ENCODE measurements at places on chromosomes 4 and X. TPM values are rescaled to one million over a fixed set of nuclear protein-coding genes. Genes with fewer than 3 reads are reported as not detected.

DNA sequence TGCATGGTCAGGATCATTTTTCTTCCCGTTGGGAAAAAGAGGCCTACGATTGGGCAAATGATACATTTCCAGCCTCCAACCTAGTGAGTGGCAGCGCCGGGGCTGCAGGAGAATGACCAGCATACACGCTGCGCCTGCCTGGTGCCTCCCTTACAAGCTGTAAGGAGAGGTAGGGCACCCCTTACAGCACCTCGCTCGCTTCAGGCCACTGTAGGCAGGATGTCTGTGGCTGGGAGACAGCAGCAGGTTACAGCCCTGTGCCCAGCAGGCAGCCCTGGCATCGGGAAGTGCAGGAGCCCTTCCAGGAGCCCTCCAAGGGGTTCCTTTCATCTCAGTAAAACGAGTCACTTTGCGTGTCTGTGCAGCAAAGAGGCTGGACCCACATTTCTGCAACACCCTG lies 88.4 kb downstream of the EVC start:
- H3K27me3 ChIP-seq, result no peaks in the 10 kb centered on the region
- no peak overlapping the region for H3K4me3 ChIP-seq
- no peaks in the 10 kb centered on the region for H3K4me1 ChIP-seq
- no peak overlapping the region for H3K27ac ChIP-seq
- H3K36me3 ChIP-seq, result 0 out of 2 replicates have a peak, but pooled peaks cover 4% of the 10 kb centered on the region
- DNase-seq, result no peak

- H3K36me3 ChIP-seq, result no peaks in the 10 kb centered on the region
- peak overlapping the region; percentile 38 for H3K27ac ChIP-seq
- peaks cover 57% of the 10 kb centered on the region for H3K4me1 ChIP-seq
- peak overlapping the region; percentile 67 for H3K4me3 ChIP-seq
Measured at GRCh38 chrX:40172401-40173142, 74.8 kb upstream of the BCOR start.

GRCh38 chrX:39613482-39613995 lies 484.2 kb downstream of the BCOR start:
- H3K27me3 ChIP-seq, result peaks cover 57% of the 10 kb centered on the region
- DNase-seq, result no peak
- H3K36me3 ChIP-seq, result no peaks in the 10 kb centered on the region
- H3K27ac ChIP-seq, result no peak overlapping the region

- no peak overlapping the region for H3K4me3 ChIP-seq
- no peak overlapping the region for H3K27ac ChIP-seq
- no peaks in the 10 kb centered on the region for H3K4me1 ChIP-seq
- DNase-seq, result no peak
- no peaks in the 10 kb centered on the region for H3K36me3 ChIP-seq
- no peaks in the 10 kb centered on the region for H3K27me3 ChIP-seq
Measured at GRCh38 chrX:68669871-68670270, 22.4 kb downstream of the STARD8 start.

DNA sequence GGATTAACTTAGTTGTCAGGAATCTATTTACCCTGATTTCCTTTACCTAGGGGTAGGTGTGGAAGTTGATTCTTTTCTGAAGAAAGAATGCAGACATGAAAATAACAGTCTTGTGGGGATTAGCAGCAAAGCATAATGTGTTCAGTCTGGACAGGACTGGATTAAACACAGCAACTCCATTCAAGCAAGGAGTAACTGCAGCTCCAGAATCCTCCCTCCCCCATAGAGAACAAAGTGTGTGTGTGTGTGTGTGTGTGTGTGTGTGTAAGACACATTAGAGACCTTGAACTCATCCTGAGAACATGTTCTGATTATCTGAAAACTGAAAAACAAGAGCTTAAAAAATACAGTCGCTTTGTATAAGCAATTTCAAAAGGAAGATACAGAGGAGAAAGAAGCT lies 9.3 kb downstream of the C4orf54 start:
- no peak overlapping the region for H3K4me3 ChIP-seq
- no peaks in the 10 kb centered on the region for H3K27me3 ChIP-seq
- H3K4me1 ChIP-seq, result no peaks in the 10 kb centered on the region
- no peak overlapping the region for H3K27ac ChIP-seq

DNA sequence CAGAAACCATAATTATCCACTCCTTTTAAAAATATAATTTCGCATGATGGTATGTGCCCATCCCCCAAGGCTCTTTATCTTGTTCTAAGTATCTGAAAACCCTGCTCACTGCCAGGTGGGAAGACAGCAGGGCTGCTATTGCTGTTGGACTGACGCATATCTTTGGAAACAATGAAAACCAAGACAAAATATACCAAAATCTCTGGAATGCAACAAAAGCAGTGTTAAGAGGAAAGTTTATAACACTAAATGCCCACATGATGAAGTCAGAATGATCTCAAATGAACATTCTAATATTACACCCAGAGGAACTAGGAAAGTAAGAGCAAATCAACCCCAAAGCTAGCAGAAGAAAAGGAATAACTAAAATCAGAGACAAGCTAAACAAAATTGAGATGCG lies 162.0 kb downstream of the FAM47B start:
- H3K27me3 ChIP-seq, result no peaks in the 10 kb centered on the region
- no peak overlapping the region for H3K4me3 ChIP-seq
- H3K27ac ChIP-seq, result no peak overlapping the region
- H3K4me1 ChIP-seq, result no peaks in the 10 kb centered on the region
- no peak for DNase-seq
- no peaks in the 10 kb centered on the region for H3K36me3 ChIP-seq

- no peak overlapping the region for H3K27ac ChIP-seq
- H3K4me1 ChIP-seq, result peaks cover 5% of the 10 kb centered on the region
- no peaks in the 10 kb centered on the region for H3K36me3 ChIP-seq
- H3K4me3 ChIP-seq, result no peak overlapping the region
- H3K27me3 ChIP-seq, result no peaks in the 10 kb centered on the region
Measured at GRCh38 chr4:139153411-139154133, 23.4 kb downstream of the ELF2 start.

- no peak overlapping the region for H3K4me3 ChIP-seq
- H3K27me3 ChIP-seq, result no peaks in the 10 kb centered on the region
- no peak overlapping the region for H3K27ac ChIP-seq
- DNase-seq, result no peak
- no peaks in the 10 kb centered on the region for H3K4me1 ChIP-seq
Measured at GRCh38 chr4:63607169-63607872, 801.9 kb downstream of the TECRL start.

GRCh38 chrX:455199-455598 lies 68.5 kb upstream of the PPP2R3B start:
- H3K27ac ChIP-seq, result no peak overlapping the region
- no peak for DNase-seq
- no peaks in the 10 kb centered on the region for H3K4me1 ChIP-seq
- H3K36me3 ChIP-seq, result no peaks in the 10 kb centered on the region
- H3K4me3 ChIP-seq, result no peak overlapping the region

DNA sequence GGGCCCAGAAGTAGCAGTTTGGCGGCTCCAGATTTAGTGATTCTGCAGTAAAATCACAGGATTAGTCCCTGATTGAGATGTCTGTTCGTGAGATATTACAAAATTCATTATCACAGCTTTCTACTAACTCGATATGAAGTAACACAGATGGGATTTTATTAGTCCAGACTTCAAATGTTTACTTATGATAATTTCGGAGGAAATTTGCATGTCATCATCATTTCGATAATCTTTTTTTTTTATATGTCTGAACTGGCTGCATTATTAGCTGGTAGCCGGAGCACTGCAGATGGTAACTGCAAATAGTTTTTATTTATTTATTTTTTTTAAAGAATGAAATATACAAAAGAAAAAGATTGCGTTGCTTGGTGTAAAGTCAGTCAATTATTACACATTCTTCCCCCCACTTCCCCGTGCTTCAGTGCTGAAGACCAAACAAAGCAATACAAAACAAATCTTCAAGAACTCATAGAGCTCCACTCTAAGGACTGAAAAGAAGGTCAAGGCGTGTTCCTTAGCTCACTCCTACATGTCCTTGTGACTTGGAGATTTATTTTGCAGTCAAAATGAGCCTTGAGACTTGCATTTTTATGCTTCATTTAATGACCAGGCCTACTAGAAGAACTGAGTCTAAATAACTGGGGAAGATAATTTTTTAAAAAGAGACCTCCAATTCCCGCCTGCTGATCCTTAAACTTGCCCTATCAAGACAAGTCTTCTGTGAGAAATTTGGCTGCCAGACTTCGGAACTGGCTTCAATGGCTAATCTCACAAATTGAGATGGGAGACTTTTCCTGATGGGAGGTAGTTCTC lies 11.7 kb upstream of the PITX2 start:
- peaks cover 6% of the 10 kb centered on the region for H3K4me1 ChIP-seq
- no peaks in the 10 kb centered on the region for H3K36me3 ChIP-seq
- no peak for DNase-seq
- no peak overlapping the region for H3K27ac ChIP-seq
- peaks cover 79% of the 10 kb centered on the region for H3K27me3 ChIP-seq

- no peaks in the 10 kb centered on the region for H3K4me1 ChIP-seq
- H3K27ac ChIP-seq, result no peak overlapping the region
- no peak overlapping the region for H3K4me3 ChIP-seq
- H3K36me3 ChIP-seq, result no peaks in the 10 kb centered on the region
- no peaks in the 10 kb centered on the region for H3K27me3 ChIP-seq
Measured at GRCh38 chrX:115183980-115184379, 5.2 kb upstream of the RBMXL3 start.

GRCh38 chr4:140112576-140112975 lies 41.4 kb downstream of the MAML3 start:
- no peaks in the 10 kb centered on the region for H3K27me3 ChIP-seq
- H3K4me3 ChIP-seq, result no peak overlapping the region
- no peak for DNase-seq
- no peaks in the 10 kb centered on the region for H3K36me3 ChIP-seq
- H3K27ac ChIP-seq, result no peak overlapping the region

GRCh38 chrX:151830911-151831310 lies 81.8 kb upstream of the MAGEA4 start:
- H3K4me1 ChIP-seq, result no peaks in the 10 kb centered on the region
- no peaks in the 10 kb centered on the region for H3K36me3 ChIP-seq
- no peak for DNase-seq
- no peaks in the 10 kb centered on the region for H3K27me3 ChIP-seq
- no peak overlapping the region for H3K27ac ChIP-seq

GRCh38 chr4:88318751-88319350 lies 34.5 kb upstream of the PPM1K start:
- peak overlapping the region; percentile 93 for H3K27ac ChIP-seq
- peak; percentile 93 for DNase-seq
- peaks cover 34% of the 10 kb centered on the region for H3K4me1 ChIP-seq
- H3K27me3 ChIP-seq, result no peaks in the 10 kb centered on the region
- H3K4me3 ChIP-seq, result peak overlapping the region; percentile 32
- H3K36me3 ChIP-seq, result no peaks in the 10 kb centered on the region

DNA sequence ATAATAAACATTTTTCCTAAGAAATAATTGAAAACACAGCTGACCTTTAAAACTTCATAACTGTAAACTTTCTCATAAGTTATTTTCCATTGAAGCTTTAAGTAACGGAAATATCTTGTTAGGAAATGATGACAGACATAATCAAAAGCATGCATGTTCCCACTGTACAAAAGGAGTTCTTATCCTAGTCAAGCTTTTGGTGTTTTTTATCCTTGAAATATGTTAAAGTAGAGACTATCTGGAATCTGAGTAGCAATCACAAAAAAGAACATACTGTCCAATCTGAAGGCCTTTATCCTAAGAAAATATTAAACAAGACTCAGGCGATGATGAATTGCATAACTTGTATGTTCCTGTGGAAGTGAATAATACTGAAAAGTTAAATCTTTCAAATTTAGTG lies 14.4 kb downstream of the GEMIN8 start:
- no peak for DNase-seq
- H3K27ac ChIP-seq, result no peak overlapping the region
- no peaks in the 10 kb centered on the region for H3K36me3 ChIP-seq
- no peak overlapping the region for H3K4me3 ChIP-seq
- peaks cover 9% of the 10 kb centered on the region for H3K4me1 ChIP-seq

DNA sequence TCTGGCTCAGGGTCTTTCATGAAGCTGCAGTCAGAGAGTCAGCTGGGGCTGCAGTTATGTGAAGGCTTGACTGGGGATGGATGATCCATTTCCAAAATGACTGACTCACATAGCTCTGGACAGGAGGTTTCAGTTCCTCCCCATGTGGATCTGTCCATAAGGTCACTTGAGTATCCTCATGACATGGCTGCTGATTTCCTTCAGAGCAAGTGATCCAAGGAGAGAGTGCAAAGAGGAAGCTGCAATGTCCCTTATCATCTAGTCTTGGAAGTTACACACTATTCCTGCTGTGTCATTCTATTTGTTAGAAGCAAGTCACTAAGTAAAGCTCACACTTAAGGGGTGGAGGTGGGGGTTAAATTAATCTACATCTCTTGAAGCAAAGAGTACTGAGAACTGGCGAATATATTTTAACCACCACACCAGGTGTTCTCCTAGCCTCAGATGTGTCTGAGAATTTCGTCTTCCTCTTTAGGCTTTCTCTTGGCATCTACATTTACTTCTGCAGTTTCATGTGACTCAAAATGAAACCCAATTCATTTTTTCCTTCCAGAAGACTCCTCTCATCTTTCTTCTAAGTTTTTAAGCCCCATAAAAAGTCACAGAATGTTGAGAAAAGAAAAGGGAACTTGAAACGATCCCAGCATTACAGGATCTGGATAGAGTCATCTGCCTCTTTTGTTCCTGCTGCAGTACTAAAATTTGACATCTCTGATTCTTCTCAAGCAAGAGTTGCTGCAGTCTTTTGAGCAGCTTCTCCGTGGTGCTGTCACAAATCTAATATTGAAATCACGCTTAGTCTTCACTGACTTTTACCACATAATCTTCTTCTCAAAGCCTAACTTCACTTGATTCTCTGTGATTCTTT lies 3.8 kb upstream of the GRPR start:
- H3K4me1 ChIP-seq, result no peaks in the 10 kb centered on the region
- no peaks in the 10 kb centered on the region for H3K27me3 ChIP-seq
- no peak for DNase-seq
- H3K27ac ChIP-seq, result no peak overlapping the region
- no peak overlapping the region for H3K4me3 ChIP-seq

- no peak for DNase-seq
- H3K4me3 ChIP-seq, result no peak overlapping the region
- H3K4me1 ChIP-seq, result no peaks in the 10 kb centered on the region
- no peaks in the 10 kb centered on the region for H3K27me3 ChIP-seq
- no peaks in the 10 kb centered on the region for H3K36me3 ChIP-seq
Measured at GRCh38 chrX:101973066-101973465, 41.2 kb upstream of the ZMAT1 start.

GRCh38 chr4:74262522-74262921 lies 45.7 kb upstream of the EPGN start:
- no peaks in the 10 kb centered on the region for H3K27me3 ChIP-seq
- no peak overlapping the region for H3K4me3 ChIP-seq
- H3K4me1 ChIP-seq, result peaks cover 20% of the 10 kb centered on the region
- no peaks in the 10 kb centered on the region for H3K36me3 ChIP-seq
- no peak overlapping the region for H3K27ac ChIP-seq
- DNase-seq, result no peak

GRCh38 chrX:48695925-48696300 lies 621 bp upstream of the SUV39H1 start:
- peaks cover 14% of the 10 kb centered on the region for H3K36me3 ChIP-seq
- DNase-seq, result peak; percentile 9
- H3K27ac ChIP-seq, result no peak overlapping the region

Gene CT83
- total RNA-seq, result not detected

Gene FAM9C
- total RNA-seq, result not detected

Gene TDO2
- not detected for total RNA-seq

Gene FGG
- not detected for total RNA-seq

All from PC-3 (cell line).